ENCODE measurements at places on chromosomes 6 and 20.

DNA sequence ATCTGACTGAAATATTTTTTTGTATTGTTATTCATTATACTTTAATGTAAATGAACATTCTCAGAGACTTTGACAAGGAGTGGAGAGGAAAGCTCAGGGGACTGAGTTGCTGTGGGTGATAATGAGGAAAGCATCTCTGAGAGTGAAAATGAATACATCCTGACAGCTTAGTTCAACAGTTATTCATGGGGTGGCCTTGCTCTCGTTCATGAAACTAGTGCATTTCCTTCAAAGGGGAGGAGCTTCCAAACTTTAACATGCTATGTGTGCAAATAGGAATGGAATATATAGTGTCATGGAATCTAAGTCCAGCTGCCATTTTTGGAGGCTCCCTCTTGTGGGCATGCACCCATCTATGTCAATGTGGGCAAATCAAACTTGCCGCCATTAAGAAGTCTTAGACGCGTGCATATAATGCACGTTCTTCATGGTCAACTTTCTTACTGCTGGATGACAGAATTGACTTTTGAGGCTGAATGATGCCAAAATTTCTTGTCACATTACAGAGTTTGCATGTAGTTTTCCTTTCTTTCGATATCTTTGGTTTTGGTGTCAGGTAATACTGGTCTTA is 124.3 kb upstream of the TMEM170B start:
- no peak for DNase-seq

DNA sequence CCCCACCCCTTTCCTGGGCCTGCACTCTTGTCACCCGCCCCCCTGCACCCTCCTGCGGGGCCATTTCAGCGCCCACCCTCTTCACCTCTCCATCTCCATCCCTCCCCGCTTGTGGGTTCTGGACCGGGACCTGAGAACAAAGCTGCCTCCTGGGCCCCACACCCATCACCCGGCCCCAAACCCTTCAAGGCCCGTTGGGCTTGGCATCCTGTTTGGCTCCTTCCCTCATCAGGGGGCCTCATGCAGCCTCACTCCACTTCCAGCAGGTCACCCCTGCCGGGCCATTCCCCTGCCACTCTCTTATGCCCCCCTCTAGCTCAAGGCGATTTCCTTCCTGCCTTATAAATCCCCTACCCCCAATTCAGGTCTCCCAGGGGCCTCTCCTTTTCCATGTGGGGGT is 67.4 kb downstream of the SRC start:
- DNase-seq = no peak

GRCh38 chr6:69871107-69871506 is 4.8 kb downstream of the COL19A1 start:
- DNase-seq = no peak

- DNase-seq = no peak
These were observed 128.7 kb downstream of the DLL1 start for GRCh38 chr6:170162011-170162774.

- no peak for DNase-seq
These were observed 49.3 kb downstream of the PACRG start for GRCh38 chr6:162777091-162777490.

GRCh38 chr6:40408786-40409542 is 178.2 kb downstream of the LRFN2 start:
- no peak for DNase-seq

GRCh38 chr6:75196081-75196687 is 9.7 kb downstream of the COL12A1 start:
- no peak for DNase-seq

- no peak for DNase-seq
These were observed 136.5 kb upstream of the GGTLC1 start for GRCh38 chr20:24124951-24125650.

GRCh38 chr20:38350879-38351775 is 4.8 kb downstream of the LBP start:
- no peak for DNase-seq

DNA sequence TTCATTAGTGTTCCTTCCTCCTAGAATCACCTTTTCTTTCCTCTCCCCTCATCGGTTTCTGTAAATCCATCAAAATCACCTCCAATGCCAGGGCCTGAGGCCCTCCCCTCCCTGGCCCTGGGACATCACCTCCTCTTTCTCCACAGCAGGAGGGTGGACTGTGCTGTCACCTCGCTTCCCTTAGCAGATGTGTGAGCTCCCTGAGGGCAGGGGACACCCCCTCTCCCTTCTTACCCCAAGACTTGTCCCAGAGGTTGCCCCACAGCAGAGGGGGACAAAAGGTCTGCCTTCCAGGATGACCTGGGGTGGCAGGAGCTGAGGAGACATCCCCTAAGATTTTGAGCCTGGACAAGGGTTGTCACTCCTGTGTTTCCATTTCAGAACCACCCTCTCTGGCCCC is 5.9 kb downstream of the ULBP1 start:
- DNase-seq = no peak

DNA sequence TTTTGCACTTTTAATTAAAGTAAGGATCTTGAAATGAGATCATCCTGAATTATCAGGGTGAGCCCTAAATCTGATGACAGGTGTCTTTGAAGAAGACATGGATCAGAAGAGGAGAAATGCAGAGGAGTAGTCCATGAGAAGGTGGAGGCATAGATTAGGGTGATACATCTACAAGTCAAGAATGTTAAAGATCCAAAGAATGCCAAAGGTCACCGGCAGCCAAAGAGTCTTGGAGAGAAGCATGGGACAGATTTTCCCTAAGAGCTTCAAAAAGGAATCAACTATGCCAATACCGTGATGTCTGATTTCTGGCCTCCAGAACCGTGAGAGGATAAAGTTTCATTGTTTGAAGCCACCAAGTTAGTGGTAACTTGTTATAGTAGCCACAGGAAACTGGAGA is 59.0 kb upstream of the THEMIS start:
- no peak for DNase-seq

GRCh38 chr20:21159658-21160380 is 33.9 kb downstream of the KIZ start:
- no peak for DNase-seq

DNA sequence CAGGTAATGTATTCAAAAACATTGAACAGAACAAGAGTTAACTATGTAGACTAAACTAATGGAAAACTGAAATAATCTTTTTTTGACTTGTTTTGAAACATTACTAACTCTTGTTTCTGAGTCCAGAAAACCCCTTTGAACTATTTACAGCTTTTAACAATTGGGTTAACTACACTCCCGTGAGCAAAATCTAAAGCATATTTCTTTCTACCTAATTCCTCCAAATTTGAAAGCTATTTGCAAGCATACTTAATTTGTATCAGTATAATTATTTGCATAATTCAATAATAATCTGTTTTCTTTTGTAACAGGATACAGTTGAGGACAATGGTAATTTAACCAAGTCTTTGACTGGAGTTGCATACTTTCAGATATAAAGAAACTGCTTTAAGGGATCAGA is 62.6 kb upstream of the AGPAT4 start:
- DNase-seq = no peak

DNA sequence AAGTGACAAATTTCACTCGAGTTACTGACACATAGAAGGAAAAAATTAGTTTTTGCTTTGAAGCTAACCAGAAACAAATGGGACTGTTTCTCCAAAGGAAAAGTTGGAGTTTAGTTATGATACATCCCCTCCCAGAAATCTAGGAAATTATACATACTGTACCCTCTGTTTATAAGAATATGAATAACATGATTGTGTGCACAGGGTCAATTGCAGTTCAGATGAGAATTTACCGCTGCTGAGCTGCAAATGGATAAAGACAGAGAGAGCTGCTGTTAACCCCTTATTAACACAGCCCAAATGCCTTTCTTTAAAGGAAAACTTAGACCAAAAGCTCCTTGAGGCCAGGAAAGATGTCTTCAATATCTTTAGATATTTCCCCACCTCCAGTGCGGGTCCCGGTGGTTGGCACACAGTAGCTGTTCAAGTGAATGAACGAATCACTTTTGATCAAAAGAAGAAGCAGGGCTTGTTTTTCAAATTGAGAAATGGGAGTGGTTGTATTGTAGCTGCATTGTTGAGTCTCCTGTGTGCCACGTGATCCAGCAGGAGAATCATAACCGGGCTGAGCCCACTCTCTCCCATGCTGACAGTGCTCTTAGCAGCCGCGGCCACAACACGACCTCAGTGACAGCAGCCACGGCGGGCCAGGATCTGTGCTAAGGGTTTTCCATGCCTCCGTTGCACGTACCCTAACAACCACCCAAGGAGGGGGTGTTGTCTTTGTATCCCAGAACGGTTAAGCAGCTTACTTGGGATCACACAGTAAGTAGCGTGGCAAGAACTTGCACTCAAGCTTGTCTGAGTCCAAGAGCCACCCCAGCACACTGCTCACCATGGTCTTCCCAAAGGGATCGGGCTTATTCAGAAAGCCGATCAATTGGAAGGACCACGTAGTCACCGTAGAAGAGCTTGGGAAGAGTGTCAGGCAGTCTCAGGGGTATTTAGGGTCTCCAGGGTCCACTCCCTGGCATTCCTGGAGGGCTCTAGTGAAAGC is 53.5 kb upstream of the BMP6 start:
- DNase-seq = no peak

- DNase-seq = peak; percentile 2
These were observed 39.7 kb upstream of the TULP1 start for GRCh38 chr6:35552285-35552917.

GRCh38 chr6:33570806-33571636 is 9.1 kb downstream of the BAK1 start:
- peak; percentile 81 for DNase-seq

GRCh38 chr20:62846166-62846890 is 15.3 kb downstream of the TCFL5 start:
- no peak for DNase-seq

GRCh38 chr6:33955566-33955965 is 151.8 kb upstream of the MLN start:
- DNase-seq = no peak

DNA sequence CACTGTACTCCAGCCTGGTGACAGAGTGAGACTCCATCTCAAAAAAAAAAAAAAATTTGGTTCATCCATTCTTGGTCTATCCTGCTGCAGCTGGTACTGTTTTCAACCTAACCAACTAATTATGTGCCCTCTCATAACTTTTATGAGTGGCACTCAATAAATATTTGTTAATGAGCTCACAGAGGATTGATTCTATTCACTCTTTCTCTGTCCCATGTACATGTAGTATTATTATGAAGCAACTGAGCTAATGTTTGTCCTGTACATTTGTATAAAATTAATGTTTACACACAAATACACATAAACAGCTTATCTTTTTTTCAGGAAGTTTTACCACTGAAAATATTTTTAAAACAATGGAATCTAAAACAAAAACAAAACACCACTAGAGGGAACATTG is 10.1 kb downstream of the RIPOR2 start:
- no peak for DNase-seq

All from NCI-H2081 (cell line).